ENCODE measurements at places on chromosomes 5 and 9.

DNA sequence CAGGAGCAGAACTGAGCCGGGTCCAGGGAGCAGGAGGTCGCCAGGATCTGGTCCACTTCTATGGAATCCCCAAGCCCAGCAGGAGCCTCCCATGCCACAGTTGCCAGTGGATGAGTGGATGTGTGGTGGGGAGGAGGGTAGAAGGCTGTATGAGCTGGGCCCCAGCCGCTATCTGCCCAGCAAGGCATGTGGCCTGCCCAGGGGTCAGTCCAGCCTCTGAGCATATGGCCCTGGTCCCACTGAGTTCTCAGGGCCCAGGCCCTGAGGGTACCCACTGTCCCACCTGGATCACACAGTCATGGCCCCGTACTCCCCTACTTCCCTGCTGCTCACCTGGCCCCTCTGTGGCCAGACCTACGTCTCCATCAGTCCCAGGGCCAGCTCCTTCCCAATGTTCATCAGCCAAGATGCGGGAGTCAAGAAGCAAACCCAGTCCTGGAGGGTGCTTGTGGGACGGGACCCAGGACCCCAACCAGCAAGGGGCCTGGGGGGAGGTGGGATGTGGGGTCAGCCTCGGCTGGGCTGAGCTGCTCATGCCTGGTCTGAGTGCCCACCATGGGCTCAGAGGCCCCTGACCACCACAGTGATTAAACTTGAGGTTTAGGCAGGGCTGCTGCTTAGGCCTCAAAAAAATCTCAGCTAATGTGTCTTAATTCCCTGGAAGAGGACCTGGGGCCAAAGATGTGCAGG, 152.7 kb downstream of the COL23A1 start:
- no peak for DNase-seq

DNA sequence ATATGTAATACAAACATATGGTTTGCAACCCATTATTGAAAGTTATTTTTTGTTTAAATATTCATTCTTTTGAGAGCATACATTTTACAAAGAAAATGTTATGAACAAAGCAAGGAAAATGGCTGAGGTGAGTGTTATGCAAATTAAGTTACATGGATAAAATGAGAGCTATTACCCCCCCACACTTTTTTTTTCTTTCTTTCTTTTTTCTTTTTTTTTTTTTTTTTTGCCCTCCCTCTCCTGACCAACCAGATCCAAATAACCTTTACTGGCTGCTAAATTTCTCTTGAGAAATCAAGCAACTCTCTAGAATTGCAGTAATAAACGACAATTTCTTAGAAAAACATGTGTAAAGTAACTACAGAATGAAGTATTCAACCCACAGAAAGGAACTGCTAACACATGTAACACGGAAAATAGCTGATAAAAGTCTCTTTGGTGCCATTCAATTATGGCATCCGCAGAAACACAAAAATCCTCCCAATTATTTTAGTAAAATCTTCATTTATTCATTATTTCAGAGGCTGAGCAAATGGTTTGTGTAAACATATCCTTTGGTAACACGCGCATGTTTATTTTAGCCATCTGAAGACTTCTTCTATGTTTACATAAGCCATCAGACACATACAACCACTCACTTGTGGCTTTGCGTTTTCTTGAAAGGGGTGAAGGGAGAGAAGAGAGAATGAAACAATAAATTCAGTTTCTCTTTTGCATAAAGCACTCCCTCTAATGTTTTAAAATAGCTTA, 216.1 kb downstream of the NFIB start:
- DNase-seq = no peak

GRCh38 chr9:78676623-78677022, 379.7 kb downstream of the PSAT1 start:
- DNase-seq = no peak

GRCh38 chr9:71608825-71609447, 159.4 kb downstream of the CEMIP2 start:
- no peak for DNase-seq

DNA sequence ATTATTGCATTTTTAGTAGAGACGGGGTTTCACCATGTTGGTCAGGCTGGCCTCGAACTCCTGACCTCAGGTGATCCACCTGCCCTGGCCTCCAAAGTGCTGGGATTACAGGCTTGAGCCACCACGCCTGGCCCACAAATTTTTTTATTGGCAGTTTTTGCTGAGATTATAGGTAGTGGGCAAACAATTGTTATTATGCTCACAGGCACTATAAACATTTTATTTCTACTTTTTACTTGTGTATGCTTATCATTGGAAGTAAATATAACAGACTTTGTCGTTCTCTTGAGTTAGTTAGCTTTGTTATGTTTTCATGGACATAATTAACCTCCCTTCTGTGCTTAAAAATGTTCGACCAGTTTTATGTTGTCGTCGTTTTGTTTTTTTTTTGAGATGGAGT, 23.9 kb downstream of the UGCG start:
- DNase-seq = no peak

DNA sequence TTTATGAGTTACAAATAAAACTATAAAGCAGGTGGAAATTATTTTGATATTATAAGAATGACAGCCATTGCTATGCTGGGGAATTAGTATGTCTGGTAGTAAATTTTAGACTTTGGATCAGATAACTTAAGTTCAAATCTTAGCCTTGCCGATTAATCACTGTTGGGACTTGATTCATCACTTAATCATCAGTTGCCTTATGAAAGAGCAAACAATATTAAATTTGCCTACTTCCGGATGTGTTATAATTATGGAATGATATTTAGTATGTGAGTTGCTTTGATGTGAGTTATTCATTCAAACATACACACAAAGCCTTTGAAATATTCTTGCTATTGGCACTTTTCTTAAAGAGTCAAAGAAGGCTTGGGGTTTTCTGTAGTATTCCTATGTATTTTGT, 717.7 kb downstream of the BRINP1 start:
- DNase-seq = no peak

GRCh38 chr9:18390393-18390792, 83.6 kb upstream of the ADAMTSL1 start:
- DNase-seq = no peak
